Kasumi-1 (cell line): ENCODE measurements at places on chromosomes 1 and 21.

GRCh38 chr1:215219372-215219771, 136.8 kb downstream of the KCNK2 start:
- DNase-seq: no peak

GRCh38 chr1:201634261-201634660, 95.3 kb downstream of the NAV1 start:
- no peak for DNase-seq

DNA sequence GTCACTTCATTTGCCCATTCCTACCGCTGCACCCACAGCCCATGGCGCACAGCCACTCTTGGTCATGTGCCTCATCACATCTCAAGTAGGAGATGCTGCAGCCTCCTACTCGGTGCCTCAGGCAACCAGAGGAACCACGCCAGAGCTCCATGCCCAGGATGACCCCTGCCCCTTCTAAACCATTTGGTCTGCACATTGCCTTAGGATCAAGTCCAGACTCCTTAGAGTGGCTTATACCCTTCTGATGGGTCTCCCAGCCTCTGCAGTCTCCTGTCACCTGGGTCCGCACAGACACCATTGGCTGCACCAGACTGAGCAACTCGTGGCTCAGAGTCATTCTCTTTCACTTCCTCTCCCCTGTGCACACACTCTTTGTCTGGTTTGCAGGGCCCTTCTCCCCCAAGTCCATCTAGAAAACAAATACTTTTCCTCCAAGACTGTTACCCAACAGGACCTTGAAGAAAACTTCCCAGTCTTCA, 2.2 kb upstream of the ADORA3 start:
- peak; percentile 28 for DNase-seq

DNA sequence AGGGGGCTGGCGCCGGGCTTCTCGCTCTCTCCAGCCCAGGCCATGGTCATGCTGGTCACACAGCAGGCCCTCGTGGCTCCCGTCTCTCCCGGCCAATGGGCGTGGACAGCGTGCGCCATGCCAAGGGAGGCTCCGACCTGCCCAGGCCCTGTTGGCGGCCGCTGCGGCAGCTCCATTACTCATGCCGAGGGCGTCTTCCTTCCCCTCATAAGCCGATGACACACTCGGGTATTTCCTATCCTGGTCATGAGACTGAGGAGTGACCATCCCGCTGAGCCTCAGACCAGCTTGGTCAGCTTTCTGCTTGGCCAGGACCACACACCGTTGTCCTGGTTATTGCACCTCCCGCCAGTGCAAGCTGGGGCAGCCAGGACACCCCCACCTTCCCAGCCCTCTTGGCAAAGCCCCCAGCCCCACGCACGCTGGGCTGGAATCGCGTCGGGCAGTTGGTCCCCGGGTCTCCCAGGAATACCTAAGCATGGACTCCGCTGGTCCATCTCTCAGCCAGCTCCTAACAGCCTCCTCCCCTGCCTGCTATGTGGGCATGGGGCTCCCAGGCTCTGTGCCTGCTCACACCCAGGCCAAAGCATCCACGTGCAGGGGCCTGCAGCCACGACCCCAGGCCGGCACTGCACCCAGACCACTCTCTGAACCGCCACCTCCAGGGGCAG, 49.8 kb downstream of the ARHGEF16 start:
- DNase-seq: no peak

- DNase-seq: no peak
Observed at GRCh38 chr1:25843483-25843882, 15.8 kb downstream of the AUNIP start.

DNA sequence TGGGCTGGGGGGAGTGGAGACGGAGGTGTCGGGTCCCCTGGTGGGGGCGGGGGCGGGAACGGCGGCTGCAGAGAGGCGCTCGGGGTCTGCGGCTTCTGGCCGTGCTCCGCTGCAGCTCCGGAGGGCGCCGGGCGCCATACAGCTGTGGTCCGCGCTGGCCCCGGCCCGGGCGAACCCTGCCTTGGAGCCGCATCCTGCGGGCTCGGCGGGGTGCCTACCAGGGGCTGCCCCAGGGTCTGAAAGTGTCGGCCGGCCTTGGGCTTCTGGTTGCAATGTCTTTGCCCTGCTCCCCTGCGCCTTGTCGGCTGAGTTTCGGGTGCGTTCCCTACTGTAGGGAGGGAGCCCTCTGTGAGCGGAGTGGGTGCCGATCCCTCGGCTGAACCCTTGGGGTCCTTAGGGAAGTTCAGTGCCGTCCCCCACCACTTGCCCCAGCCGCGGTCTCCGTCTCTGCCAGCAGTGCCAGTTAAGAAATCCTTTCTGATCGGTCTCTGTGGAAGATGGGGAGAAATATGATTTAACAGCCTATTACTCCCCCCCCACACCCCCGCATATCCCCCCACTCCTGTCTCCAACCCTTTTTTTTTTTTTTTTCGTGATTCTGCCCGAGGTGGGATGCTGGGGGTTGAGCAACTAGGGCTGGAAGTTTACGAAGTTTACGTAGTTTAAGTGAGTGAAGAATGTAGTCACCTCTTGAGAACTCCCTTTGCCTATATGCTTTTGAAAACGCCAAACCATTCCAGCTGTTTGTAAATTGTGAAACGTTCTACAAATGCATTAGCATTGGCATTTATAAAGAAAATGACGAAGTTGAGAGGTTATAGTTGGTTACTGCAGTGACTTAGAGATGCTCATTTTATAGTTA, 588 bp downstream of the NEXN start:
- peak; percentile 48 for DNase-seq
